ENCODE measurements at places on chromosomes 13 and 19.
A peak's percentile ranks its signal among the peaks of the same experiment; 100 is the strongest.

DNA sequence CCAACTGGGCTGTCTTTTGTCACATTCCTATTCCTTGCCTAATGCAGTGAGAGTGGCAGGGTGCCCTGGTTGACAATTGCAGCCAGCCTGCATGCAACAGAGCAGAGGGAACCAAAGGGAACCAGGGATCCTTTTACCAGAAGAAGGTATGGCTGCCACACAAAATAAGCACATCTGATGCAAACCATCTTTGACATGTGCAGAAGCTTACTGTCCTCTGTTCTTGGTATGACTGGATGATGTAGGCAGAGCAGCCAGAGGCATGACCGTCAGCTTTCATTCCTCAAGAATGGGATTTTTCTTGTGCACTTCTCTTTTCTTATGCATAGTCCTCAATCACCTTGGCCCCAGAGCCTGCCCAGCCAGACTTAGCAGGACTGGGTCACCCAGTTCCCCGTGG lies 116.1 kb downstream of the UQCRFS1 start:
- DNase-seq = no peak

- DNase-seq = no peak
Observed at GRCh38 chr13:42977219-42977659, 14.8 kb downstream of the EPSTI1 start.

DNA sequence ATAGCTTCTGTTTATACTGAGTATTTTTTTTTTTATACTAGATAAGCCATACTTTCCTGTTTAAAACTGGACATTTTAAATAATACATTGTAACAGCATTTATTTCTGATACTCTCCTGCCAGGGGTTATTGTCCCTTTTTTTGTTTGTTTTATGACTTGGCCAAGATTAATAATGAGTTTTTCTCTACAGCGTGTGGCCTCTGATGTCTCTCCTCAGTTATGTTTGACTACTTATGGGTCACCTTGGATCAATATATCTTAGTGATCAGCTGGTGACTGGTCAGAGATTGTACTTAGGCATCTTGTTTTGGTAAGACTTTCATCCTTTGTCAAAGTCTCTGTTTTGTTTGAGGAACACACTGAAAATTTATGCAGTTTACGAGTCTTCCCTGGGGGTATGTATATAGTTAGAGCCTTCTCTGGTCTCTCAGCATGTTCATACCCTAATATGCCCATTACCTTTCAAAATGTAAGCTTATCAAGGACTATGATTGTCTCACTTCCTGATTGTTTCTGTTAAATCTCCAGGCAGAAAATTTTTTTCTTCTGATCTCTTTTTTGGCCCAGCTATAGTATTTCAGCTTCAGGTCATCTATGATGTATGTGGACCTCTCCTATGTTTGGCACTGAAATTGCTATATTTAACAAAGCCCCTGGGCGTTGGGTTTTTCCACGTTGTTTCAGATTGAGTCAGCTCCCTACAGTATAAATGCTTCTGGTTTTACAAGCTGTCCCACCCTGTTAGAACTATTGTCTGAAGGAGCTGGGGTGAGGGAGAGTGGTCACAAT lies 87.9 kb downstream of the URI1 start:
- DNase-seq = no peak

DNA sequence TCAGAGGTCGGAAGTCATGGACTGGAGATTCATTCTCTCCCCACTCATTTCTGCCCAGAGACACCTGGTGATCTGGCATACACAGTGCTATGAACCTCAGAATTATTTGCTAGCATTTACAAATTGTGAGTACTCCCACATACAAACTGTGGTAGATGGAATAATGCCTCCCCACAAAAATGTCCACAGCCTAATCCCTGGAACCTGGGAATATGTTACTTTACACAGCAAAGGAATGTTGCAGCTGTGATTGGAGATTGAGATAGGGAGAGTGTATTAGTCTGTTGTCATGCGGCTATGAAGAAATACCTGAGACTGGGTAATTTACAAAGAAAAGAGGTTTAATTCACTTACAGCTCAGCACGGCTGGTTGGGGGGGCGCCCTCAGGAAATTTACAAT lies 3.1 kb upstream of the UQCRFS1 start:
- no peak for DNase-seq

- no peak for DNase-seq
Observed at GRCh38 chr13:27194895-27195764, 23.5 kb upstream of the USP12 start.

DNA sequence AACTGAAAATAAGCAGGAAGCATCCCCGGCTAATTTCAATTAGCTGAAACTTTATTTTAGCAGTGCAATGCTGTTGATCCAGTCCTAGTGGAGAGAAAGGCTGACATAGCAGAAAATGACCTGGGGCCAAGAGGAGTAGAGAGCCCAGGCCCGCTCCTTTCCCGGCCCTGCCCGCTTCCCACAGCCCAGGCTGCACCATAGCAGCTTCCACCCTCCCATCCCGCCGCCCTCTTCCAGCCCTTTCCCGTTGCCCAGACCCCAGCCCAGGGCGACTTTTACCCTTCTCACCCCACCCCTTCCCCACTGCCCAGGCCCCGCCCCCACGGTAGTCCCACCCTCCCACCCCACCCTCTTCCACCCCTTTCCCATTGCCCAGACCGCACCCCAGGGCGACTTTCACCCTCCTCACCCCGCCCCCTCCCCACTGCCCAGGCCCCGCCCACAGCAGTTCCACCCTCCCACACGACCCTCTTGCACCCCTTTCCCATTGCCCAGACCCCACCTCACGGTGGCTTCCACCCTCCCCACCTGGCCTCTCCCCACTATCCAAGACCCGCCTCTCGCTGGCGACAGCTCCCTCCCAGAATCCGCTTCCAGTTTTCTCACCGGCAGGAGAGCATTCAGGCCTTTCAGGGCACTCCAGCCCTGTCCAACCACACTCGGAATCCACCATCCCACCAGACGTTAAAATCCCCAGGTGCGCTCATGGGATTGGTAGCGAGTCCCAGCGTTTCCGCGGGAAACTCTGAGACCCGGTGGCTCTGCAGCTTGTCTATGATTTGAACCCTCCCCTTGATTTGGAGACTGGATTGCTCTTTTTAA lies 8.3 kb downstream of the ZNF160 start:
- no peak for DNase-seq

DNA sequence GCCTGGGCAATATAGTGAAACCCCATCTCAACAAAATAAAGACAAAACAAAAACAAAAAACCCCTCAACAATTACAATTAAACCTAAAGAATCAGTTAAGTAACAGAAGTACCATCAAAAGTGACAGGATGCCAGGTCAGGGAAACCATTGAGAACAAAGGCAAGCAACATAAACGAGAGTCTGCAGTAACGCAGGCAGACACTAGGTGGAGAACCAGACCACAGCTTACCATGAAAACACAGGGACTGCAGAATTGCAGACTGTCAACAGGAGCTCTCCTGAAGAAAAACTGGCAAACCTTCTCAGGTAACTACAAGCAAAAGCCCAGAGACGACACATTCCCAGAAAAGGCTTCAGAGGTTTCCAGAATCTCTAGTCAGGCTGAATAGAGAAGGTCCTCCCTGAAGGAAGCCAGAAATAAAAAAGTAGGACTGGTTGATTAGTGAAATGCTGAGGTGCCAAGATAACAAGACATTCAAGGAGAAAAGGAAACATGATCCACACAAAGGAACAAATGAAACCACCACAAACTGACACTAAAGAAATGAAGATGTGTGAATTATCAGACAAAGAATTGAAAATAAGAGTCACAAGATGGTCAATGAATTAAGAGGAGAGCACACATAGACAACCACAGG lies 2.2 kb upstream of the ZNF665 start:
- peak; percentile 75 for DNase-seq

- peak; percentile 89 for DNase-seq
Observed at GRCh38 chr13:87669379-87669978, 1.7 kb upstream of the SLITRK5 start.

- no peak for DNase-seq
Observed at GRCh38 chr19:33723512-33723911, 73.2 kb upstream of the KCTD15 start.

Measured in NCI-H82 (cell line).